Activated CD4-positive, CD25-positive, alpha-beta regulatory T cell treated with anti-CD3 and anti-CD28 coated beads, Interleukin-2, amount 50 U/mL, for 72 hours (primary cell): ENCODE measurements at places on chromosomes 13 and 19.

DNA sequence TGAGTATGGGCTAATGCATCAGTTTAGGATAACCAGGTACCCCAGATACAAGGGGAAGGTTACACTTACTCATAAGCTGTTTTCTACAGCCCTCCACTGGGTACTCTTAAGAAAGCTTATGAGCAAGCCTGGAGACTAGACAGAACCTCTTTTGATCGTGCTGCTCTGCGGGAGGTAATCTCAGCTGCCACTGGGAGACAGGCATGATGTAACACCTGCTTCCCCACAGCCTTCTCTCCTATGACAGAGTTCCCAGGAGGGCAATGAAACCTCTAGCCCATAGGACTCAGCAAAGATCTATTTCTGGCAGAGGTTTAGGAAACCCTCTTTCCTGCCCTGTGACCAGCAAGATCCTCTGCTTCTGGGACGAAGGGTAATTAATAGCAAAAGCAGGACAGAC lies 65.6 kb downstream of the WASF3 start:
- DNase-seq = no peak

DNA sequence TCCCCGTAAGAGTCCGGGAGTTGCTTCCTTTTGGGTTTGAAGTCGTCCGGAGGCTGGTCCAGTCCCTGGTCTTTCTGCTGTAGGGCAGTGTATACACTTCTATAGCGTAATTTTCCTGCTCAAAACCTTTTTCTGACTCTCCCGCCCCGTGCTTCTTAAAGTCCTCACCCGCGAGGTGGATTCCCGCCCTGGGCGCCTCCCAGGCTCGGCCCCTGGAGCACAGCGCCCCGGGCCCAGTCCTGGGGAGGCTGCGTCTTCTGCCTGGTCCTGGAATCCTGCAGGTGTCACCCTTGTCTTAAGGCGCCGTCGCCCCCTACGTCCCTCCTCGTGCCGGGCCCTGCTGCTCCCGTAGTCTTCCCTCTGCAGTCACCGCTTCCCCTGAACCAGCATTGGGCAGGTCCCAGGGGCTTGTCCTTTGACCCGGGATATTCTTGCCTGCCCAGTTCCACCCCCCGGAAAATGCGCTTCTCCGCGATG lies 34.4 kb upstream of the ZNF808 start:
- DNase-seq = no peak

DNA sequence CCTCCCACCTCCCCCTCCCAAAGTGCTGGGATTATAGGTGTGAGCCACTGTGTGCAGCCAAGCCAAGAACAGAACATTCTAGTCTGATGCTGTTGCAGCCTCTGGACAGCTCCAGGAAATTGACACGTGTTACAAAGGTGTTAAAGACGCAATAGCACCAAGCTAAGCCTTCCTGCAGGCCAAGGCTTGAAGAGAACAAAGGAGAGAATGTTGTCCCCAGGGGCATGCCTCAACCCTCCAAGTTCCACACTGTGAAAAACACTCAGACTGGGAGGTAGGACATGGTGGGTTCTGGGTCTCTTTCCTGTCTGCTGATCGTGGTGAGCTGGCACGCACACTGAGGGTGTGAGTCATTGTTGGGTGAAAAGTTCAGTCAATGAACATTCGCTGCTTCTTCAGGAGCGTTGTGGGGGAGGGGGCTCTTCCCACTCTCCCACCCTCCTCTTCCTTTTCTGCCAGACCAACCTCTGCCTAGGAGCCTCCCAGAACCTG lies 5.3 kb upstream of the PTPRS start:
- DNase-seq = no peak

GRCh38 chr13:113927661-113928581 lies 46.0 kb downstream of the C13orf46 start:
- DNase-seq = no peak

- no peak for DNase-seq
Observed at GRCh38 chr13:98543378-98544103, 33.4 kb downstream of the STK24 start.

DNA sequence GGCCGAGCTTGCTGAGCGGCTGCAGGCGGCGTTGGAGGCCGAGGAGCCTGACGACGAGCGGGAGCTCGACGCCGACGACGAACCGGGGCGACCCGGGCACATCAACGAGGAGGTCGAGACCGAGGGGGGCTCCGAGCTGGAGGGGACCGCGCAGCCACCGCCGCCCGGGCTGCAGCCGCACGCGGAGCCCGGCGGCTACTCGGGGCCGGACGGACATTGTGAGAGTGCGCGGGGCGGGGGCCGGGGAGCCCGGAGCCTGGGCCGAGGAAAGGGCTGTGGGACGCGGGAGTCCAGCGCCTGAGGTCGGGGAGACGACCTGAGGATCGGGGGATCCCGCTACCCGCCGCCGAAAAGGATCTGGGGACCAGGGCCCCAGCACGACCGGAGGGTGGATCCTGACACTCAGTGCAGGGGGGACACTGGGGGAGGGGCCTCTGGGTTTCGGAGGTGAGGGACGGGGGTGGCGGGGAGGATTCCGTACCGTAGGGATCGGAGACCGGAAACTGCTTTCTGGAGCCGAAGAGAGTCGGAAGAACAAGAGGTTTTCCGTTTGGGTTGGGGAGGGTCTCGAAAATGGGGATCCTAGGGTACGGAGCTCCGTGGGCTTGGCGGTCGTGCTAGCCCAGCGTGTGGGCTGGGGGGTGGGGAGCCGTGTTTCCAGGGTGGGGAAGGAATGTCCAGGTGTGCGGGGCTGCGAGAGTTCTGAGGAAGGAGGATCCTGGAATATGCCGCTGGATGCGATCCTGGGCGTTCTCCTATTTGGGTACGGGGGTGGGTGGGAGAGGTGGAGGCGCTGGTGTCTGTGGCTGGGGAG lies 616 bp downstream of the HNRNPUL1 start:
- DNase-seq = peak; percentile 62

DNA sequence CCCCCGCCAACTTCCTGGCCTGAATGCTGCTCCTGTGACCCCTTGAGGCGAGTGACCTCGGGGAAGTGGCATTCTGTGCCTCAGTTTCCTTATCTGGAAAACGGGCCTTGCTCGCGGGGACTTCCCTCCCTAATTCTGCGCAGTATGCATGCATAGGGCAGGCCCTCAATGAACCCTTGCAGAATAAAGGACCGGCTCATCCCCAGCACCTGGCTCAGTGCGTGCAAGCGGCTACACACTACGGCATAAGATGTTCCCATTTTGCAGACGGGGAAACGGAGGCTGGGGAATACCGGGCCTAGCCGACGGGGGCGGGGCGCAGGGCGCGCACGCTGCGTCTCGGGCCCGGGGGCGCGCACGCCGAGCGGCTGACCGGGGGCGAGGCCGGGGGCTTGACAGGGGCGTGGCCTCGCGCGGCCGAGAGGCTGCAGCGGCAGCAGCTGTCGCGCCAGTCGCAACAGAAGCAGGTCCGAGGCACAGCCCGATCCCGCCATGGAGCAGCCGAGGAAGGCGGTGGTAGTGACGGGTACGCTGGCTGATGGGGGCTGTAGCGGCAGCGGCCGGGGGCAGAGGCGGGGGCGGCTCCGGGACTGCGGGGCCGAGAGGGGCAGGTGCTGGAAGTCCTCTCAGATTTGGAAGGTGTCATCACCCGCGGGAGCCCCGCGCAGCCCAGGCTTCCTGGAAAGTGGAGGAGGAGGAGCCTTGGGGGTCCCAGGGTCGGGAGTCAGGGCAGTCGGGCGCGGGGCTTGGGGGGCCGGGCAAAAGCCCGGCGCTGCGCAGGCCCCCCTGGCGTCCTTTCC lies at the start of gene PGPEP1:
Gene PGPEP1, plus strand, starts transcription at position 409 of the 800 bp plus-strand sequence. Its CDS starts 84 bp downstream, at position 493.
- DNase-seq = peak; percentile 80

DNA sequence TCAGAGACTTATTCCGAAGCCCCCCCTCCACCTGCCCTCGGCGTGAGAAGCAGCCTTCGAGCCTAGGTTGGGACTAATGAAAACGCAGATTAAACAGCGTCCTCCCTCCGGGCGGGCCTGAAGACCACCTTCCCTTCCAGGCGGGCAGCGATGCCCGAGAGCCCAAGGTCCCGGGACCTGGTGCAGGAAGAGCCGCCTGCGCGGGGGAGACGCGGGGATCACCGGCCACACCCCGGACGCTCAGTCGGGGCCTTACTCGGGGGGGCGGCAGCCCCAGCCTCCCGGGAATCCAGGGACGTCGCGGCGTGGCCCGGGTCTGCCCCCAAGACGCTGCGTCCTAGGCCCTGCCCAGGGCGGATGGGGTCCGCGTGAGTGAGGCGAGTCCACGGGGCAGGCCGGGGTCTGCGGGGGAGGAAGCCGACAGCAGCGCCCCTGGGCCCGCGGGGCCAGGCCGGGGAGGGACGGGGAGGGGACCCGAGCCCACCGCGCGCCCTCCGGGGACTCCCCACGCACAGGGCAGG lies 33.3 kb upstream of the SPACA7 start:
- no peak for DNase-seq

GRCh38 chr19:38850976-38851621 lies 1.3 kb upstream of the HNRNPL start:
- peak; percentile 47 for DNase-seq

DNA sequence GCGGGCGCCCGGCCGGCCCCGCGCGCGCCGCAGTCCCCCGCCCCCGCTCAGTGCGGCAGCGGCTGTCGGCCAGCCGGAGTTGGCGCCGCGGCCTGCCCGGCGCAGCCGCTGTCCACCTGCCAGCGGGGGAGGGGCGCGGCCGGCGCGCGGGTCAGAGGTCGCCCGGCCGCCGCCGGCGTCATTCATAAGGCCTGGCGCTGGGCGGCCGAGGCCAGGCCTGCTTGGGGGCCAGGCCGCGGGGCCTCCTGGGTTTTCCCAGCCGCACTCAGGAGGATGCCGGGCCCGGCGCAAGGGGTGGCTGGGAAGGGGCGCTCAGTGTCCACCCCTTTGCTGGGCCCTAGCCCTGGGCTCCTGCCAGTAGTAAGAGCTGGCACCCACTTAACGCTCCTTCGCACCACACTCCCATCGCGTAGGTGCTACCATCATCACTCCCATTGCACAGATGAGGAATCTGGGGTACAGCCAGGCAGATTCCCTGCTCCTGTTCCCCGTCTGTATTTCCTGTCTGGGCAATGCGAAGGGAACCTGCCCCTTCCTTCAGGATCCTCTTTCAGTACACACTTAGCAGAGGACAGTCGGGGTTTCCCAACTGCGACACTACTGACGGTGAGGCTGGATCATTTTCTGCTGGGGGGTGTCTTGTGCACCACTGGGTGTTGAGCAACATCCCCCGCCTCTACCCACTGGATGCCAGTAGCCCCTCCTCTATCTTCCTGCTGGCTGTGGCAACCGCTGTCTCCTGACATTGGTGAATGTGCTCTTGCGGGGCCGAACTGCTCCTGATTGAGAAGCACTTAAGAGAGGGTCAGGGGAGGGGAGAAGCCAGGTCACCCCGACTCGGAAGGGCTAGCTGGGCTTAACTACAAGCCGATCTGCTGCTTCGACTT lies 846 bp upstream of the PRKACA start:
- DNase-seq = peak; percentile 37

GRCh38 chr19:5035793-5036697 lies 67.1 kb downstream of the KDM4B start:
- DNase-seq = no peak

DNA sequence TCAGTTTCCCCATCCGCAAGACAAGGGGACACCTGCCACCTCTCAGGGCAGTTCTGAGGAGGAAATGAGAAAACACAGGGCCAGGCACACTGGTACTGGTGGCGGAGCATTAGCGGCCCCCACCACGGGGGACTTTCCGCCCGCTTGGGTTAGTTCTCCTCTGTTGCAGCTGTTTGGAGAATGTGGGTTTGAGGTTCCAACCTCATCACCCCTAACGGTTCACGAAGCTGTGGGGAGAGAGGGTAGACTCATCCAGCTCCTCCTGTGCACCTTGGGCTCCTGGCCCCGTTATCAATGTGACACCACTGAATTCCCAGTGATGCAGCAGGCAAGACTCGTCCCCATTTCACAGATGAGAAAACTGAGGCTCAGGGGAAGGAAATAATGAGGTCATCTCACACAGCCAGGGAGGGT lies 10.3 kb downstream of the PTPRS start:
- no peak for DNase-seq

DNA sequence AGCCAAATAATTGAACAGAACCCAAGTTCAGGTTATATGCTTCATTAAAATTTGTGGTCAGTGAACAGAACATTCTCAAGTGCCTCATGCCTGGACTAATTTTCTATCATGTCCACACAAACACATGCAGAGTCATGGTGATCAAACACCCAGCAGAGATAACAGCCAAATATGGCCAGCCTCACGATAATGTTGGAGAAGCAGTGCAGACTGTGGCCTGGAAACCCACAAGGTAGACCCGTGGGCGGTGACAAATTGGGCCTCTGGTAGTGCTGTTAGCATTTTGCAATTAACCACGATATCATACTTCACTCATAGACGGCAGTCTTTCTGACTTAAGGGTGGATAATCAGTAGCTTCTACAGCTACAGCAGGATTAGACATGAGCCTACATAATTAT lies 35.0 kb upstream of the VWA8 start:
- DNase-seq = no peak

DNA sequence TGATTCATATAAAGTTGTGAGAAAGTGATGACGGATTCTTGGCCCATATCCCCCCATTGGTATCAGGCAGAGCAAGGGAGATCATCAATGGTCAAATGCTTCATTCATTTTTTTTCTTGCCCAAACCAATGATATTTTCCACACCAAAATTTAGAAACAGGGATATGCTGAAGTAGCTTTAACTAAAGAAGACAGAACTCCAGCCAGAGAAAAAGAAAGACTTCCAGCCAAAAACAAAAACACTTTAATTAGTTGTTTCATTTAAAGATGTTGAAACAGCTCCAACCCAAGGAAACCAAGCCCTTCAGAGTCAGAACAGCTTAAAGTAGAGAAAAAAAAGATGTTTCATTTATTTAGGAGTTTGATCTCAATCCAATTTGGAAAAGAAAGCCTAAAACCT lies 358.9 kb upstream of the NBEA start:
- no peak for DNase-seq

DNA sequence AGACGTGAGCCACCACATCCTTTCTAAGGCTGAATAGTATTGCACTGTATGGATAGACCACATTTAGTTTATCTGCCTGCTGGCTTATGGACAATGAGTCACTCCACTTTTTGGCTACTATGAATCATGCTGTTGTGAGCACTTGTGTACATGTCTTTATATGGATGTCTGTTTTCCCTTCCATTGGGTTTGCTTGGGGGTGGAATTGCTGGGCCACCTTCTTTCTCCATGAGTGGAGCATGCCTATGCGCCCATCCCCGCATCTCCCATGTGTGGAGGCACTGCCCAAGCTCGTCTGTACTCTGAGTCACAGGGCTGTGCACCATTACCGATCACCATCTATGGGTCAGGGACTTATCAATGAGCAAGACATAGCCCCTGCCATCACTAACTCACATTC lies 127.2 kb upstream of the GJB6 start:
- no peak for DNase-seq

- no peak for DNase-seq
Observed at GRCh38 chr13:65940720-65941119, 1289.4 kb downstream of the PCDH9 start.

DNA sequence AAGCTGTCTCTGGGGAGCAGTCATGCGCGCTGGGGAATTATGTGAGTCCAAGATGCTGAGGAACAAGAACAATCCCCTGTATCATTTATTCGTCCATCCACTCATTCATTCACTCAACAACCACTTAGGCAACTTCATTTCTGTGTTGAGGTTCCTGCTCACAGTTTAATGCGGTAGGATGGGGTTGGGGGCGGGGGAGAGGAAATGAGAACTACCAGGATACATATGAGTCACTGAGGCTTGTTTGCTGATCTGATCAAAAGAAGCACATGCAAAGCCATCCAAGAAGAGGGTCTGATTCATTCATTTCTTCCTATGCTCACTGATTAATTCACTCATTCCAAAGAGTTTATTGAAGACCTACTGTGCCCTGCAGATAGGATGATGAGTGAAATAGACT lies 20.9 kb downstream of the ZNF536 start:
- no peak for DNase-seq
